ENCODE measurements at places on chromosomes 1 and 21.

- DNase-seq, result no peak
These were observed 51.3 kb downstream of the RHOU start for GRCh38 chr1:228786361-228787129.

- no peak for DNase-seq
These were observed 78.4 kb upstream of the POU3F1 start for GRCh38 chr1:38125016-38125415.

- no peak for DNase-seq
These were observed 8.2 kb upstream of the PEAR1 start for GRCh38 chr1:156885314-156885713.

DNA sequence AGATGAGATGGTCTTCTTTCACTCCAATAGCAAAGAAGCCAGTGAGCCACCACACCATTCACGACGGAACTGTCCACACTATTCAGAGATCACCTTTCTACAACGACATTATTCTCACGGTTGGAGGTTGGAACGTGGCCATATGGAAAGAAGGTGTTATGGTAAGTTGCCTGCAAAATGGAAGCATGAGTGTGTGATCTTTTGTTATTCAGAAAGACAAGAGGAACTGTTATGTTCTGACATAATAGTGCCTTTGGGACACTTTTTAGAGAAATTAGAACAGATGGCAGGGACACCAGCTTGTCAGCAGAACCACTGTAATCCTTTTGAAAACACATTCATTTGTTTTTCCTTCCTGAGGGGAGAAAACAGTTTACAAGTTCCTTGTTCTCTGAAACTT is 75.8 kb upstream of the MCOLN3 start:
- DNase-seq, result no peak

- no peak for DNase-seq
These were observed 23.1 kb downstream of the UBE2G2 start for GRCh38 chr21:44778499-44778911.

All from NCI-H446 (cell line).